ENCODE measurements at places on chromosomes 2 and 18. TPM values are rescaled to one million over a fixed set of nuclear protein-coding genes. Genes with fewer than 3 reads are reported as not detected.

The ASTL gene
- total RNA-seq, result not detected

The CXCR2 gene
- not detected for total RNA-seq

DNA sequence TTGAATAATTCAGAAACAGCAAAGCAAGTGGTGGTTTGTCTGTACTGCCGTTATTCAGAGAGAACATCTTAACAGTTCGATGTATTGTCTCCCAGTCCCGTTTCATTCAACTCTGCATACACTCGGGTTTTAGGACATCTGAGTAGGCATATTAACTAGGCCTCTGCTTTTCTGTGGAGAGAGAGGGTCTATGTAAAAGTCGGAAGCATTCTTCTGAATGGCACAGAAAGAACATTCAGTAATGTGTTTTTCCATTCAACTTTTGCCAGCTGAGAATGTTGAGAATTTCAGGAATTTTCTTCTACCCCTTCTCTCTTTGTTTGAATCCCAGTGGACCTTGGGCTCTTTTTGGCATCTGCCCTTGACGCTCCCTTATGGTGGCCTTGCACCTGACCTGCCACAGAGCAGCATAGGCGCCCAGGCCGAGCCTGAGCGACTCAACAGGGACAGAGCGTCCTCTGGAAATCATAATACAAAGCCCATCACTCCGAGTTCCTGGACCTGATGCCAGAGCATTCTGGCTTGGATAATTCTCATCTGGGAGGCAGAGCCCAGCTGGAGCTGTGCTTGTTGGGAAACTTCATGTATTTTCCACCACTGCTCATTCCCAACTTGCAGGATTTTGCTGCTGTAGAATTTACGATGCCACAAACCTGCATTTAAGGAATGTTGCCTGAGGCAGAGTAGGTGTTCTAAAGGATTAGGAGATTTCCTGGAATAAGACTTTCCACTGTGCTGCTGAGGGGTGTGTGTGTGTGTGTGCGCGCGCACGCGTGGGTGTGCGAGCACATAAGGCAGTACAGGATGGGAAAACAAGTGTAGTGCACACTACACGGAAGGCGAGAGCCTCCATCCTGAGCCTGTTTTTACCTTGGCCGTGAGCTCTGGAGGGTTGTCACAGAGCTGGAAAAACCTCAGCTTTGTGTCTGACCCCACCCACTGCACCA is 77.2 kb upstream of the TXNDC2 start:
- peak; percentile 72 for DNase-seq

The DSG1 gene
- not detected for total RNA-seq

The UGT1A6 gene
- total RNA-seq, result 2.0 TPM

The GAD1 gene
- 10.6 TPM for total RNA-seq

- peak; percentile 37 for DNase-seq
Observed at GRCh38 chr2:20507166-20507692, 60.4 kb downstream of the RHOB start.

The ADAM23 gene
- 0.22 TPM for total RNA-seq

DNA sequence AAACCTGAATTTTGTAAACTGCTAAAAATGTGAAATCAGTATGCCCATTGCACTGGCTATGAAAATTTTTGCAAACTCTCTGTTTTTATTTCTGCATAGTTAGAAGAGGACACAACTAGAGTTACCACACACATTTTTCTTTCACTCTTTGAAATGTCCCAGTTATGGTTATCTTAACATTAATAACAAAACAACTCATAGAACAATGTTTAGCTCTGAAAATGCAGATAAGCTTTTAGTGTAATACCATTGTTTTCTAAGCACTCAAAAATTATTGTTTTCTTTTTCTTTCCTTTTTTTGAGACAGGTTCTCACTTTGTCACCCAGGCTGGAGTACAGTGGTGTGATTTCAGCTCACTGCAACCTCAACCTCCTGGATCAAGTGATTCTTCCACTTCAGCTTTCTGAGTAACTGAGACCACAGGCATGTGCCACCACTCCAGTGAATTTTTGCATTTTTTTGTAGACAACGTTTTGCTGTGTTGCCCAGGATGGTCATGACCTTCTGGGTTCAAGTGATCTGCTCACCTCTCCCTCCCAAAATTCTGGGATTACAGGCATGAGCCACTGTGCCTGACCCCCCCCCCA is 1204.5 kb upstream of the ZEB2 start:
- DNase-seq, result no peak

The SOX11 gene
- not detected for total RNA-seq

The PIAS2 gene
- total RNA-seq, result 12.9 TPM

GRCh38 chr2:210172219-210172575 is 988 bp upstream of the KANSL1L start:
- DNase-seq, result no peak

DNA sequence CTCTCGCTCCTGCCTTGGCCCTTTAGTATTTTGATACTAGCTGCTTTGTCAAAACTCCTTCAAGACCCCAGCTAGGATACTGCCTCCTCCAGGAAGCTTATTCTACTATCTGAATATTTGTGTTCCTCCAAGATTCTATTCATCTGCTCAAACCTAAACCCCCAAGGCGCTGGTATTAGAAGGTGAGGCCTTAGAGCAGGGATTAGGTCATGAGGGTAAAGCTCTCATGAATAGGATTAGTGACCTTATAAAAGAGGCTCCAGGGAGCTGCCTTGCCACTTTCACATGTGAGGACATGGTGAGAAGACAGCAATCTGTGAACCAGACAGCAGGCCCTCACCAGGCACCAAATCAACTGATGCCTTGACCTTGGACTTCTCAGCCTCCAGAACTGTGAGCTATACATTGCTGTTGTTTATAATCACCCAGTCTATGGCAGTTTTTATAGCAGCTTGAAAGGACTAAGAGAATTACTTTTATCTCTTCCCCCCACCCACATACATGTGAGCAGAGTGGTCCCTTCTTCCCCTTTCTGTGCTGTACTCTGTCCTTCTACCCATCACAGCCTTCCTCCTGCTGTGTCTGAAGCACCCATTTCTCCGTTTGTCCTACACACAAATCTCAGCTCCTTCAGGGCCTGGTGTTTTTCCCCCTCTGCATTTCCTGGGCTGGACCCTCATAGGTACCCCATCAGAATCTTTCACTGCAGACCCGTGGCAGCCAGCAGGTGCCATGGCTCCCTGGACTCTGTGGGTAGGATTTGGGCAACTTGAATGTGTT is 54.5 kb downstream of the HS1BP3 start:
- DNase-seq, result no peak

GRCh38 chr2:7707723-7708122 is 790.5 kb downstream of the RNF144A start:
- peak; percentile 94 for DNase-seq

- DNase-seq, result no peak
Observed at GRCh38 chr2:165500816-165501215, 31.3 kb downstream of the CSRNP3 start.

GRCh38 chr2:25082002-25082622 is 40.2 kb downstream of the EFR3B start:
- no peak for DNase-seq

DNA sequence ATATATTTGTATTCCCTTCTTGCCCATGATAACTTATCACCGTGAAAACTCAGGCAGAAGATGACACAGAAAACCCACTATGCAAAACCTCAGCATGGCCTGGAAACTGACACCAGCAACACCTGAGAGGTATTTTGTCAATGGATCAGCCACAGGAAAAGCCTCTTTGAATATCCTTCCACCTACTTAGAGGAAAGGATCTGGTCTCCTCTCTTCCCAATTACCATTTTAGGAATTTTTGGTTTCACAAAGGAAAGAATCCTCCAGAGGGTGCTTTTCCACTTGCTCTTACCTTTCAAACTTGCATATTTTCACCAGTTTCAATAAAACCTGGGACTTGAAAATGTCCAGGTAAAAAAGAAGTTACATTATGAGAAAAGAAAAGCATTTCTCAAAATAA is 20.0 kb upstream of the MEIS1 start:
- no peak for DNase-seq

The KIDINS220 gene
- total RNA-seq, result 37.6 TPM

GRCh38 chr2:14587119-14587518 is 45.4 kb upstream of the LRATD1 start:
- peak; percentile 57 for DNase-seq

The DNAH7 gene
- total RNA-seq, result 1.9 TPM

The FMNL2 gene
- 15.8 TPM for total RNA-seq

- DNase-seq, result no peak
Observed at GRCh38 chr2:112910219-112910618, 746 bp upstream of the IL37 start.

GRCh38 chr18:56085551-56085950 is 497.6 kb upstream of the TCF4 start:
- no peak for DNase-seq

GRCh38 chr2:17386771-17387170 is 131.5 kb downstream of the RAD51AP2 start:
- DNase-seq, result no peak

The PRR30 gene
- not detected for total RNA-seq

- DNase-seq, result no peak
Observed at GRCh38 chr2:48560546-48561209, 30.7 kb downstream of the STON1 start.

GRCh38 chr2:32836933-32837332 is 109.8 kb upstream of the LTBP1 start:
- DNase-seq, result no peak

The ANKRD44 gene
- total RNA-seq, result 28.7 TPM

DNA sequence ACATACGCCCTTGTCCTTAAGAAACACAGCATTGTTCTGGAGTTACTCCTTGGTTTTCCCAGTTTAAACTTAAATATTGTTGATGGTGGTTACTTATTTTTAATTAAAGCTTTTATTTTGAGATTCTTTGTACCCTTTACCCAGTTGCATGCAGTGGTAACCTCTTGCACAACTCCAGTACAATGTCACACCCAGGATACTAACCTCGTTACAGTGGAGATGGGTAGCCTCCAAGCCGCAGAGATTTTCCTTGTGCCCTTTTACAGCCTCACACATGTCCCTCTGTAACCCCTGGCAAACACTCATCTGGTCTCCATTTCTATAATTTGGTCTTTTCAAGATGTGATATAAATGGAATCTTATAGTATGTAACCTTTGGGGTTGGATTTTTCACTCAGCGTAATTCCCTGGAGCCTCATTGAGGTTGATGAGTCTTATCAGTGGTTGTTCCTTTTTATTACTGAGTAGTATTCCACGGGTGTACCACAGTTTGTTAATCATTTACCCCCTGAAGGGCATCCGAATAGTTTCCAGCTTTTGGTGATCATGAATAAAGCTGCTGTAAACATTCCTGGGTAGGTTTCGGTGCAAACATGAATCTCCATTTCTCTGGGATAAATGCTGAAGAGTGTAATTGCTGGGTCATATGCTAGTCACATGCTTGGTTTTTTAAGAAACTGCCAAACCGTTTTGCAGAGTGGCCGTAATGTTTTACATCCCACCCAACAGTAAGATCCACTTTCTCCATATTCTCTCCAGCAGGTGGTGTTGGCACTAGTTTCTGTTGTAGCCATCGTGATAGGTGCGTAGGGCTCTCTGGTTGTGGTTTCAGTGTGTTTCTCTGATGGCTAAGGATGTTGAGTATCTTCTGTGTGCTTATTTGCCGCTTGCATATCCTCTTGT is 68.6 kb downstream of the DGKD start:
- DNase-seq, result no peak

The OSBPL6 gene
- 4.0 TPM for total RNA-seq

DNA sequence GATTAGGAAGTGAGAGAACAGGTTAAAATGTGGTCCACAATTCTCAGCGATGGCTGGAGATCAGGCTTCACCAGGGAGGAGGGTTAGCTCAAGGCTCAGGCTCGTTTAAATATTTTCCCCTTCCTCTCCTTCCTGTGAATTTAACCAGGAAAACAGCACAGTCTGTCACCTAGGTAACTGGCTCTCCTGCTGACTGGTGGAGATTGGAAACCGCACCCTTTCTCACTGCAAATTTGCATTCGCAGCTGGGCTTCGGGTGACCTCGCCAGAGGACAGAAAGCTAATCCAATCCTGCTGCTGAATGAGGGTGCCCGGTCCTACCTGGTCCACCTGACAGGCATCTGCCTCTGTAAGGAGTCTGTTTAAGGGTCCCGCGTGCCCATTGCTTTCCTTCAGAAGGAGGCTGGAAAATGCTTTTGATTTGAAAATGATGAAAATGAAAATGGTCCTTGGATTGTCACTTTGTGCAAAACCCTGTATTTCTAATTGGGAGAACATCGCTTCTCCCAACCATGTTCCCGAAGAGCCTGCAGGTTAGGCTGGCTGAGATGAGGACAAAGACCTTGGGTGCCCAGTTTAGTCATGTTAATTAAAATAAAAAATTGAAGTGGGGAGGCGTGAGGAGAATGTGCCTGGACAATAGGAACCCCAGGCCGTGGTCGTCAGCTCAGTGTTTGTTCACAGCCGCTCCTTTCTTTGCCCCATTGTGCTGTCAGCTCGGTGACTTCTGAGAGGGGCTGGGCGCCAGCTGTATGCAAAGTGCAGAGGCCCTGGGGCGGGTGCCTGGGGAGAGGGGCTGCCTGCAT is 43.4 kb upstream of the MTCL1 start:
- peak; percentile 53 for DNase-seq

DNA sequence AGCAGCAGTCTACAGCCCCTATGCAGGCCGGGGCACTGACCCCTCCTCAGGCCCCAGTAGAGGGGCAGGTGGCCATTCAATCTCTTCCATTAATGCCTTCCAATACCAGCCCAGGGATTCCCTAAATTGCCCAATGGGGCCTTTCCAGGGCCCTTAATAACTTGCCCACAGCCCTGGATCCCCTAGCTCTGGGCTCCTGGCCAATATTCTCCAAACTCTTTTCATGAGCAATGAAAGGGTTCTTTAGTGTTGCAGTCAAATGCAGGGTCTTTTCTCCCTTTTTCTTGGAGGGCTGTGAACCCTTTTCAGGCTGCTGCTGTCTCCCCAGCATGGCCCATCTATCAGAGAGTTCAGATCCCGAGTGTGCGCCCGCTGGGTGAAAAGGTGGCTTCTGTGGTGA is 41.3 kb upstream of the SLC1A4 start:
- no peak for DNase-seq

DNA sequence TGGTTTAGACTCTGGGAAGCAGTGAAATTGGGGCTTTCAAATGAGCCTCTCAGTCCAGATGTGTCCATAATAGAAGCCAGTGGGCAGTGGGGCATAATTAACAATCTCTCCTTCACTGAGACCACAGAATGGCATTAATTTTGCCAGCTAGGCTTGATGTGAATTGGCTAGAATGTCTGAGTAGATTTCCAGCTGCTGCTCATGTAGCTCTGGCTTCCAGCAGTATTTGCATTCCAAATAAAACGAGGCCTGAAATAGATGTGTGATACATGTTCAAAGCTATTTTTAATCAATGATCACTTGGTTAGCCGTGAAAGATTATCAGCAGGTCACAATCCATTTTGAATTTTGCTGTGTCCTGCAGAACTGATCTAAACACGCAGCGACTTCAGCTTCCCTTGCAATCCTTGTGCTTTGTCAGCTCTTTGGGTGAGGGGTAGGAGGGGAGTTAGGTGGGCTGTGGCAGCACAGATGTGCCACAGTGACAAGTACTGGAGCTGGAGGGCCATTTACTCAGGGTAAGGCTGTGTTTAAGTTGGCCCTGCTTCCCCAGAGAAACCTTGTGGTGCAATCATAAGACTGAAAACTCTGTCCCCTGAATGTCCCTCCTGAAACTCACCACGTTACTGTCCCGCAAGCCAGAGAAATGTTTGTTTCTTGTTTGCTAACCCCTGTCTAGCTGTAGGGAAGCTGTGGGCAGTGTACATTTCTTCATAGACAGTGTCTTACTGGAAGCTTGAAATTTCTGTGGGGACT is 56.9 kb upstream of the TMEM178A start:
- DNase-seq, result no peak

Data from PC-3 (cell line).